ENCODE measurements at places on chromosomes 1 and 21.

DNA sequence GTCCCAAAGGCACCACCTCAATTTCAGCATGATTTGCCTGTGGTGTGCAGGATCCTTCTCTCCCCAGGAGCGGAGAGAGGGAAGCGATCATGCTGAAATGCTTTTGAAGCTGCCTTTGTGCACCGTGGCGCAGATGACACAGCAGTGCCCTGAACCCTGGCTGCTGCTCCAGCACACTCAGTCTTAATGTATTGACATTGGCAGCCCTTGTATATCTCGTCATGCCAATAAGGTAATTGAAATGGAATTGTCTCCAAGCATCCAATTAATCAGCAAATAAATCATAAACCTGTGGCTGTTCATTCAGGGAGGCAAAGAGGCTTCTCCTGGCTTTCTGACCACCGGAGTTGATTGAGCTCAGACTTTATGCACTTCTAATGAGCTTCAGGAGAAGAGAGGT is 139.8 kb downstream of the KAZN start:
- DNase-seq: no peak

- DNase-seq: no peak
These were observed 1827.0 kb downstream of the MRPL39 start for GRCh38 chr21:23780326-23780725.

DNA sequence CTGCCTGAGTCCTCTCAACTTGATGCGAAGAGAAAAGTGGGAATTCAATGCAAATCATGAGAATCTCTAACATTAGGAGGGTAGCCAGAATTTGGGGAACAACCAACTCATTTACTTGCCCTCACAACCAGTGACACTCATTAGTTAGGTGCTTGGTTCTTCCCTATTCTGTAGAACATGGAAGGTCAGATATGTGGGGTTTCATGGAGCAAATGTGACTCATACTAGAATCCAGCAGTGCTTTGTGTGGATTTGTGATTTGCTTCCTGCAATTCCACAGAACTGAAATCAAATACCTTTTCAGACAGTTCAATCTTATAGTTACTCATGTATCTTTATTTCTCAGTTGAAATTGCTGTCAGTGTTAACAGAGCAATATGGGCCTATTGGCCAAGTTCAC is 6.9 kb upstream of the ETV3 start:
- no peak for DNase-seq

DNA sequence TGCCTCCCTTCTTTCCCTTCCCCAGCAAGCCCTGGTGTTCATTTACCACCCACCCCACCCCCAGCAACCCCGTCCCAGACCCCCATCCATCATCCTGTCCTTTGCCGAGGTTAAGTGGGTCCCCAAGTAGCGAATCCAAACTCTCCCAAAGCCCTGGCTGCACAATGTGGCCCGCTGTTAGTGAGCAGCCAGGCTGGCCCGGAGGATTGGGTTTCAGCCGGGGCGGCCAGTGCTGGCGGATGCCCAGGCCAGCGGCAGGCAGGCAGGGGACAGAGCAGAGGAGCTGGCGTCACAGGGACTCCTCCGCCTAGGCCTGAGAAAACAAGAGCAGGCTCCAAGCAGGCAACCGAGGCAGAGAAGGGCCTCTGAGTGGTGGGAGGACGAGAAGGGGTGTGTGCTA is 61.4 kb downstream of the EPHB2 start:
- no peak for DNase-seq

DNA sequence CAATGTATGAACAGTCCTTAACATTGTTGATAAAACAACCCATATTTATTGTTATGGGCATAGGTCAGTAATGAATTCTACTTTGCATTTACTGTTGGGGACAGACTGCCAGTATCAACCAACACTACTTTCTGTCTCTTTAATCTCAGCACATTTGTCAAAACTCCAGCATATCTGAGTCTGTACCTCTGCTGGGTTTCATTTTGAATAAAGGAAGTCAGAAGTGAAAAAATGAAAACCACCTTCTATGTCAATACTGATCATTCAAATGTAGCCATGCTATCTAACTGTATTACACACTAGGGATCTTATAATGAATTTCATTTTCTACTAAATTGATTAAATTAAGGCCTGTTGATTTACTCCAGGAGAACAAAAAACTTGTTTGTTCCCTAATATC is 24.2 kb upstream of the CXADR start:
- DNase-seq: no peak

- no peak for DNase-seq
These were observed 62.5 kb upstream of the KRTAP11-1 start for GRCh38 chr21:30943920-30944319.

DNA sequence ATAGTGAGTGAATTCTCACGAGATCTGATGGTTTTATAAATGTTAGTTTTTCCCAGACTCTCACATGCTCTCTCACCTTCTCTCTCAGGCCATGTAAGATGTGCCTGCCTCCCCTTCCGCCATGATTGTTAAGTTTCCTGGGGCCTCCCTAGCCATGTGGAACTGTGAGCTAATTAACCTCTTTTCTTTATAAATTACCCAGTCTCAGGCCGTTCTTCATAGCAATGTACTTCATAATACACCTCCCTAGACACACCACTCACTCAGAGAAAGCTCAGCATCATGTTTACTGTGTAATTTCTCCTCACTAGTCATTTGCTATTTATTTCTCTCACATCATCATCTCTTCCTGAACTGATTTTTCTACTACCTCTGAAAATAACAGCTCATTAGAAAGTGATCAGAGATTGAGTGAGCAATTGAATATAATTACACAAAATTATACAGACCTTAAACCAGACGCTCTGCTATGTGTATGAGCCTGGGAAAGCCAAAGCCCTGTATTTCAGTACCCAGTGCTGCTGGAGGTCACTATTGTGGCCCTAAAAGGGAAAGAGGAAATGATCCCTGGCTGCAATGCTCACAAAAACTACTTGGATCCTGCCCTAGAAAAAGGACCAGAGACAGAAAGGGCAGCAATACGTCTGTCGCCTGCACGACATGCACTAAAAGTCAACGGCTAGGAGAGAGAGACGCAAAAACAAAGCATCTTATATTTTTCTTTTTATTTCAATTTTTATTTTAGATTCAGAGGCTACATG is 284.5 kb downstream of the DSCAM start:
- DNase-seq: no peak

GRCh38 chr1:66350001-66350547 is 183.9 kb upstream of the SGIP1 start:
- no peak for DNase-seq

GRCh38 chr1:12553963-12554362 is 64.0 kb downstream of the DHRS3 start:
- DNase-seq: no peak

- no peak for DNase-seq
These were observed 14.4 kb upstream of the DIPK1A start for GRCh38 chr1:92975551-92976232.

- no peak for DNase-seq
These were observed 30.5 kb downstream of the EEIG2 start for GRCh38 chr1:108590441-108590840.

DNA sequence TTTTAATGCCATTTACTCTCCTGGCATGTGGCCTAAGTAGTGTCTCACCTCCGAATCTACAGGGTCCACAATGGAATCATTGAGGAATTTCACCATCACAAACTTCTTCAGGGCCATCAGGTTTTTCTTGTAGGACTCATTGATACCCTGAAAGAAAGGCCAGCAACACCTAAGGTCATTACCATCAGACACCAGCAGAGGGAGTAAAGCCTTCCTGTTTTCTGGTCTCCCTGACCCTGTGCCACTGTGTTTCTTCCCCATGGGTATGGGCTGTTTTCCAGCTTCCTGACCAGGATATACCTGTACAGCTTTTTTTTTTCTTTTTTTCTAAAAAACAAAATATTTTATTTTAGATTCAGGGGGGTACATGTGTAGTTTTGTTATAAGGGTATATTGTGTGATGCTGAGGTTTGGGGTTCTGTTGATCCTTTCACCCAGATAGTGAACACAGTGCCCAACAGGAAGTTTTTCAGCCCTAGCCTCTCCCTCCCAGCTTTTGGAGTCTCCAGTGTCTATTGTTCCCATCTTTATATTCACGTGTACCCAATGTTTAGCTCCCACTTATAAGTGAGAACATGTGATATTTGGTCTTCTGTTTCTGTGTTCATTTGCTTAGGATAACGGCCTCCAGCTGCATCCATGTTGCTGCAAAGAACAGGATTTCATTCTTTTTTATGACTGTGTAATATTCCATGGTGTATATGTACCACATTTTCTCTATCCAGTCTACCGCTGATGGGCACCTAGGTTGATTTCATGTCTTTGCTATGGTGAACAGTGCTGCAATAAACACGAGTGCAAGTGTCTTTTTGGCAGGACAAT is 18.3 kb downstream of the PPT1 start:
- DNase-seq: no peak

DNA sequence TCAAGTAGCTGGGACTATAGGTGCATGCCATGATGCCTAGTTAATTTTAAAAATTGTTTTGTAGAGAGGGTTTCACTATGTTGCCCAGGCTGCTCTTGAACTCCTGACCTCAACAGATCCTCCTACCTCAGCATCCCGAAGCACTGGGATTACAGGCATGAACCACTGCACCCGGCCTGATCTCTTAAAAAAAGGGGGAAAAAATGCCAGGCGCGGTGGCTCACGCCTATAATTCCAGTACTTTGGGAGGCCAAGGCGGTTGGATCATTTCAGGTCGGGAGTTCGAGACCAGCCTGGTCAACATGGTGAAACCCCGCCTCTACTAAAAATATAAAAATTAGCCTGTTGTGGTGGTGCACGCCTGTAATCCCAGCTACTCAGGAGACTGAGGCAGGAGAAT is 13.2 kb downstream of the AVPR1B start:
- DNase-seq: no peak

- DNase-seq: no peak
These were observed 120.1 kb upstream of the RAVER2 start for GRCh38 chr1:64624808-64625207.

DNA sequence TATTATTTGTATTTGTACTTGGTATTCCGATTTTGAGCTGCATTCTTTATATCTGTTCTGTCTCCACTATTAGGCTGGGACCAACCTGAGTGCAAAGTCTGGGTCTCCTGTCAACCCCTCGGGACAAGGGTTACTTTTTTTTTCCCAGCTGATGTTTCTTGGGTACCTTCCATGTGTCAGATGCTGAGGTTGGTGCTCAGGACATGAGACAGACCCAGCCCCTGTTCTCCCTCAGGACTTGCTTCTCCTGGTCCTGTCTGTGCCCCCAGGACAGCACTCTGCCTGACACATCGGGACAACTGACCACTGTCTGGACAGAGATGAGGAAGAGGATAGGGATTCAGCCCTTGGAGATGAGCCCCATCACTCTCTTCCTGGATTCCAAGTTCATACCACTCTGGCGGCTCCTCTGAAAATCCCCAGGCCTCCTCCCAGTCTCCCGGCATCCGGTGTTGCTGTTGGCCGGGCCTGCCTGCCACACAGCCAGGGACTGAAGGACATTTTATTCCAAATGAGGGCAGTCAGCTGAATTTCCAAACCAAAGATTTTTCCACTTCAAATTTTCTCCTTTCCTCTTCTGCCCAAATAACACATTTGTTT is 55.6 kb upstream of the FMOD start:
- no peak for DNase-seq

- DNase-seq: no peak
These were observed 86.9 kb upstream of the KCNE2 start for GRCh38 chr21:34276711-34277425.

DNA sequence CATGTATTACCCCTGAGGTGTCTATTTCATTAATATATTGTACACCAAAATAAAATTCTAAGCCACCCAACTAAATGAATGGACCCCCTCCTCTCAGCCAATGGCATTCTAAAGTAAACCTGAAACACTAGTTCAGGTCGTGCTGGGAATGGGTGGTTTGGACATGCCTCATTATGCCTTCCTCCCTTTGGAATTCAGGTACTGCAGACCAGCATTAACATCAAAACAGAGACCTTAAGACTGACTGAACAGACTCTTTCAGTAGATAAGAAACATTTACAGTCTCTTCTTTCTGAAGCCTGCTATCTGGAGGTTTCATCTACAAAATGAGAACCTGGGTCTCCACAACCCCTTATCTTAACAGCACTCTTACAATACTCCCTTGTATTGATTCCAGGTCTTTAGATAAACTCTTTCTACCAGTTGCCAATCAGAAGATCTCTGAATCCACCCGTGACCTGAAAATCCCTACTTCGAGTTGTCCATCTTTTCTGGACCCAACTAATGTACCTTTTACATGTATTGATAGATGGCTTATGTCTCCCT is 93.6 kb downstream of the PKN2 start:
- no peak for DNase-seq

- DNase-seq: no peak
These were observed 147.2 kb downstream of the CHD1L start for GRCh38 chr1:147389532-147390184.

GRCh38 chr1:89705901-89706699 is 73.2 kb downstream of the LRRC8C start:
- DNase-seq: no peak

DNA sequence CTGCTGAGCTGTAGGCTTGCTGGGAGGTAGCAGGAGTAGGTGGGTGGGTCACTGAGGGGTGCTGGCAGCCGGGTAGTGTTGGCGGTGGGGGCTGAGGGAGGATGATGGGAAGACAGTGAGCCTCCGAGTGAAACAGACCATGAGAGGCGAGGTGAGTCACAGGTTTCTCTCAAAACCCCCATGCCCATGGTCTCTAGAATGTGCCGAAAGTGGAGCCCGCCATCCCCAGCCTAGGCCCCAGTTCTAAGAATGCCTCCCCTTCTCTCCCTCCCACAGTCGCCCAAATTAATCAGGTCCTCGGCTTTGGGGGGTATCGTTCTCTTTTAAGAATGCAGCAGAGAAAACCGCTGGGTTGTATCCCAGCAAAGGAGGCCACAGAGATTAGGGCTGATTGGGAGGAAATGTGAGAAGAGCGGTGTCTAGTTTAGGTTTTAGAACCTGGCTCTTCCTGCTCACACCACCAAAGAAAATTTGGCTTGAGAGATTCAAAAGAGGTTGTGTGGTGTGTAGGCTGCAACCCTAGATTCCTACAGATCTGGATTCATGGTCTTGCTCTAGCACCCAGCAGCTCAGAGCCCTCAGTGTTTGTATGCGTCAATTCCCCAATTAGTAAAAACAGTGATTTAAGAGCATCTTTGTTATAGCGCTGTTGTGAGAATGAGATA is 27.7 kb upstream of the IL19 start:
- no peak for DNase-seq

DNA sequence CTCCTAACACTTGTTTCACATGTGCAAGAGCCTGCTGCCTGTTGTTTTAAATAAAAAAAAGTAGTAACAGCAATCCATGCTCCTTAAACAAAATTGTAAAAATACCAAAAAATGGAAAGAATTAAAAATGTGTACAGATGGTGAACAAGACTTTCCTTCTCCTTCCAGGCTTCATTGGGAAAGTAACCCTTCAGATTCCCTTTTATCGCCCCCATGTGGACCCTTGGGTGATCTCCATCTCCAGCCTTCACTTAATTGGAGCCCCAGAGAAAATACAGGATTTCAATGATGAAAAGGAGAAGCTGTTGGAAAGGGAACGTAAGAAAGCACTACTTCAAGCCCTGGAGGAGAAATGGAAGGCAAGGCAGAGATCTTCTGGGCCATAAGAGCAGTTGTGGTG is 14.2 kb downstream of the VPS13D start:
- DNase-seq: no peak

DNA sequence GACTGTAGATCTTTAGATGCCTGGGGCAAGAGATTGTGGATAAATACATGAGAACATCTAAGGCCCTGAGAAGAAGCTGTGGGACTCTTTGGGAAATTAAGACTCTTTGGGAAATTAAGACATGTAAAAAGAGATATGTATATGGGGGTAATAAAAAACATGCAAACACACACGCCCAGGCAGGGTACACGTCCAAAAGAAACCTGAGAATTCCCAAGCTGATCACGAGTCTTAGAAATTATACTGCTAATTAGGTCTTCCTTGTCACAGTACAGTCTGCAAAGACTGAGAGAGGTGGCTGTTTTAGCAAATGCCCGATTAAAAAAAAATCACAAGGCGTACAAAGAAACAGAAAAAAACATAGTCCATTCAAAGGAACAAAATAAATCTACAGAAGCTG is 39.3 kb upstream of the ERO1B start:
- DNase-seq: no peak
